ENCODE measurements at places on chromosomes 3 and 15.

DNA sequence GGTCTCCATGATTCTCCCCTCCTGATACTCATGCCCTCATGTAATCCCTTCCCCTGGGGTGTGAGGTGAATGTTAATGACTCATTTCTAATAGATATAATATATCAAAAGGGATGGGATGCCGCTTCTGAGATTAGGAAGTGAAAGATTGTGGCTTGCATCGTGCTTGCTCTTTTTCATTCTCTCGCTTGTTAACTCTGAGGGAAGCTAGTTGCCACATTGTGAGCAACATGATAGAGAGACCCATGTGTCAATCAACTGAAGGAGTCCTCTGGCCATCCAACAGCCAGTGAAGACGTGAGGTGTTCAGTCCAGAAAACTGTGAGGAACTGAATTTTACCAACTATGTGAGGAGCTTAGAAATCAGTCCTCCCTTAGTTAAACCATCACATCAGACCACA lies 28.9 kb upstream of the DRD3 start:
- no peak for DNase-seq

- no peak for DNase-seq
These were observed 24.8 kb downstream of the ZBTB38 start for GRCh38 chr3:141392897-141393734.

DNA sequence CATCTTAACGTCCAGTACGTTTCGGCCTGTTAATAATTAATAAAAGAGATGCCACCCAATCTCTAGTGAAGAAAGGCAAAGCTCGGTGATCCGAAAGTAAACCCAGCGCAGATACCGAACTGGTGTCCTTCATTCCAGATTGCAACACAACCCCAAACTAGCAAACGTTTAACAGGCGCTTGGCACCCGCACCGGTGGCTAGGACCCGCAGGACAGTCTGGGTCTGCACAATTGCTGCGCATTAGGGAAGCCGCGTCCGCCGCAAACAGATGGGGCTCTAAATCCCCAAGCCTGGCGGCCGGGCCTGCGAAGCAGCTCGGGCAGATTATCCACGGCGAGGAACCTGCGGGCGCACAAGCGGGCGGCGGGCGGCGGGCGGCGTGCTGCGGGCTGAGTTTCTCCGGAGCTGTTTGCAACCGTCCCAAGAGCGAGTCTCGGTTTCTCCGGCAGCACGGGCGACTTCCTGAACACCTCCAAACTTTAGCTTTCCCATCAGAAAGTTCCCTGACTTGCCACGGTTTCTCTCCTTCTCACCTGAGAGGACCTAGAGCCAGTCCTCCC lies 112.1 kb upstream of the ICE2 start:
- DNase-seq = peak; percentile 66

DNA sequence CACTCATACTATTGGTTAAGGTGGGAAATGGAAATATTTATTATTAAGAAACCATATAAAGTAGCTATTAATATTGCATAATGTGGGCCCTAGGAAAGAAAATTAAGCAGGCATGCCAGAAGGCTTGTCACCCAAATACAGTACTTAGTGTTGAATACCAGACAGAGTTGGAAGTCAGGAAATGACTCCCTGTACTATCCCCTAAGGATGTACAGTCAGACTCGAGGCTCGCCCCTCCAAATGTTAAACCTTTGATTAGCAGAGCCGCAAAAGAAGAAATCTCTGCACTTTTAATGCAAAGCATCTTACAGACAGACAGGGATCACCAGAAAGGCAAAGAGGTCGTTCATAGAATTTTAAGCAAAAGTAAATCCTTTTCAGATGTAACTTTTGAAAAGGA lies 11.3 kb upstream of the RBSN start:
- no peak for DNase-seq

DNA sequence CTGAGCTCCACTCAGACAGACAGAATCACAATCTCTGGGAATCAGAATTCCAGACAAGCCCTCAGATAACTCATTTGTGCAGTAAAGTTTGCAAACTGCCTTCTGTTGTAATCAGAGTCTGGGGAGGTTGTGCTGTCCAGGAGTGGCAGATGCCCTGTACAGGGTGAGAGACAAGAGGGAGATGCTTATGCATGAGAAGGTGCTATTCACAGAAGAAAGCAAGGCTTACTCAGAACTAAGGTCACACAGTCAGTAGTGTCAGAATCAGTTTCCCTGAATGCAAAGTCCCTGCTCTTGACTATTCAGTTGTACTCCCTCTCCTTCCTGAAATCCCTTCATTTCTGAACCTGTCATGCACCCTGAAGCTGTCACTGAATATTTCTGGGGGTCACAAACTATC lies 43.7 kb downstream of the SRPRB start:
- no peak for DNase-seq

GRCh38 chr3:117281371-117281770 lies 571.8 kb downstream of the TUSC7 start:
- DNase-seq = no peak

GRCh38 chr3:64143409-64144130 lies 81.7 kb downstream of the PRICKLE2 start:
- no peak for DNase-seq

DNA sequence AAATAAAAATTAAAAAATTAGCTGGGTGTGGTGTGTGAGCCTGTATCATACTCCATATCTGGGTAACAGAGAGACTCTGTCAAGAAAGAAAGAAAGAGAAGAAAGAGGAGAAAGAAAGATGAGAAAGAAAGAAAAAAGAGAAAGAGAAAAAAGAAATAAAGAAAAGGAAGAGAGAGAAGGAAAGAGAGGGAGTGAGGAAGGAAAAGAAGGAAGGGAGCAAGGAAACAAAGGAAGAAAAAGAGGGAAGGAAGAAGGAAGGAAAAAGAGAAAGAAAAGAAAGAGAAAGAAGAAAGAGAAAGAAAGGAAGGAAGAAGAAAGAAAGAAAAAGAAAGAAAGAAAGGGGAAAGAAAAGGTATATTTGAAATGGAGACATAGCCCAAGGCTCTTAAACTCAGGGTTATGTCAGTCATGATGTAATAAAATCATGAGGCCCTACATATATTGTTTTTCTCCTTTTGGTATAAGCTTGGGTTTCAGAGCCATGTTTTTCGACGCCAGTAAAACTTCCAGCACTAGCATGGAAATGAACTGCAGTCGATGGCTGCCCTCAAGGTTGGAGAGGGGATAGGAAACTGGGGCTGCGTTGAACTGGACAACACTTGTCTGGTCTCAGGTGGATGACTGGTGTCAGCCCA lies 38.0 kb upstream of the RFTN1 start:
- no peak for DNase-seq

- DNase-seq = no peak
These were observed 24.4 kb downstream of the MOBP start for GRCh38 chr3:39491733-39492350.

DNA sequence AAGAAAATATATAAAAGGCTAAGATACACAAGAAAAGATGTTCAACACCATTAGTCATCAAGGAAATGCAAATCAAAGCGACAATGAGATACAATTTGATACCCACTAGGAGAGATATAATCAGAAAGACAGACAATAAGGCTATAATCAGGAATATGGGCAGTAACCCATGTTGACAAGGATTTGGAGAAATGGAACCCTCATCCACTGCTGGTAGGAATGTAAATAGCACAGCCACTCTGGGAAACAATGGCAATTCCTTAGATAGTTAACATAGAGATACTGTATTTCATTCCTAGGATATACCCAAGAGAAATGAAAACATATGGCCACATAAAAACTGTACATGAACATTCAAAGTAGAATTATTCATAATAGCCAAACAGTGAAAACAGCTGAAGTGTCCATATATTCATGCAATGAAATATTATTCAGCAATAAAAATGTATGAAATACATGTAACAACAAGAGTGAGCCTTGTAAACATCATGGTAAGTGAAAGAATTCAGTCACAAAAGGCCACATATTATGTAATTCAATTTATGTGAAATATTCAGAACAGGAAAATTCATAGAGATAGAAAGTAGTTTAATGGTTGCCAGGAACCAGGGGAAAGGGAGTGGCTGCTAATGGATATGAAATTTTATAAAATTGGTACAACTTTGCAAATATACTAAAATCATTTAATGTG lies 18.2 kb upstream of the COL8A1 start:
- DNase-seq = no peak

DNA sequence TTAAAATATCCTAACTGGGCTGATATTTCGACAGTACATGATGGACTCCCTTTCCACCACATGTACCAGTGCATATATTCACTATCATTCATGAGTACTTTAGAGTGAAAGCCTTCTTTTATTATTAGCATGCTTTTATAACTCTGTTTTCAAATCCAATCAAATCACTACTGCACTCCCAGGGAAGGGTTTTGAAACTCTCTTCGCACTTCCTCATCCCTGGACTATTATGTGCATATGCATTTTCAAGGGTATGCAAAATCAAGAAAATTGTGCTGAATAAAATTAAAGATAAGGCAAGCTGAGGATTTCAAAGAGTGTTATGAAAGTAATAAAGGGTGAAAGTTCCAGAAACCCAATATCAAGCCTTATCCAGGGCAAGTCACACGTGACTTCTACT lies 411.4 kb upstream of the PDZRN3 start:
- DNase-seq = no peak
